GF-D8 (cell line): ENCODE measurements at places on chromosomes 1 and 21.

- DNase-seq = no peak
Observed at GRCh38 chr1:18069903-18070302, 37.7 kb upstream of the IGSF21 start.

- peak; percentile 42 for DNase-seq
Observed at GRCh38 chr1:200354243-200354642, 55.6 kb downstream of the ZNF281 start.

- no peak for DNase-seq
Observed at GRCh38 chr1:241714321-241715218, 62.5 kb downstream of the WDR64 start.

DNA sequence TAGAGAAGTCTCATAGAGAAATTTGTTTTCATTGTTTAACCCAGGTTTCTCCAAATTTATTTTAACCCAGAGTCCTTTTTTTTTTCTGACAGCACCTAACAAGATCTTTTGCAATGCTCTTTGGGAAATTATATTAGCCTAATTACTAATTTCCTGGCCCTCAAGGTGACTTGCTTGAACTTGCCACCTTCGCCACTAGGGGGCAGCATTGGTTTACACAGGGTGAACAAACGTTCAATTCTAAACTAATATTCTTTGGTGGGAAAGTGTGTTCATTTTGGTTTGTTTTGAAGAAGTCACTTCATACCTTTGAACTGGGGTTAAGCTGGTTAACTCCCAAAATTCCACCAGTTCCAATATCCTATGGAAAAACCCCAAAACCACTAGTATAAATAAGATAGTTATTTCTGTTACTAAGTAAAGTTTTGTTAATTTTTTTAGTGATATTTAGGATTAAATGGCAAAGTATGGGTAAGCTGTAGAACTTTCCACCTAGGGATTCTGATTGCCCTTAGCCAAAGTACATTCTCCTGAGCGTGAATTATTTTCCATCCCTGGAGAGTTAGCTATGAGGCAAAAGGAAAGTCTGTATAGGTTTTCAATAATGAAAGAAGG, 13.0 kb downstream of the CCDC190 start:
- DNase-seq = no peak

DNA sequence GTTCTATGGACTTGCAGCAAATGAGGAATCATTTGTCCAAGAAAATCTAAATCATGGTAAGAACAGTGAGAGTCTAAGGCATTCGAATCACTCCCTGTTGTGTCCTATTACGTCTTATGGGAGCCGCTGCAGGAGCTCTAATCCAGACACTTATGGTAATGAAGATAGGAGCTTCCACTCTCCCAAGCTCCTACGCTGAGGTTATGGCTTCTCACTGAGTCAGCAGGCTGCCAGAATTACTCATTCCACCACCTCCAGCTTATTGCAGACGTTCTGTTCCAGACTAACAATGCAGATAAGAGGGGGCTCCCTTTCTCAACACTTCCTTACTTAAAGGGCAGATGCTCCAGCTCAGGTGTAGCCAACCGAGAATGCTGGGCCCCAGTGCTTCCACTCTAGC, 212.6 kb downstream of the GREM2 start:
- DNase-seq = no peak

DNA sequence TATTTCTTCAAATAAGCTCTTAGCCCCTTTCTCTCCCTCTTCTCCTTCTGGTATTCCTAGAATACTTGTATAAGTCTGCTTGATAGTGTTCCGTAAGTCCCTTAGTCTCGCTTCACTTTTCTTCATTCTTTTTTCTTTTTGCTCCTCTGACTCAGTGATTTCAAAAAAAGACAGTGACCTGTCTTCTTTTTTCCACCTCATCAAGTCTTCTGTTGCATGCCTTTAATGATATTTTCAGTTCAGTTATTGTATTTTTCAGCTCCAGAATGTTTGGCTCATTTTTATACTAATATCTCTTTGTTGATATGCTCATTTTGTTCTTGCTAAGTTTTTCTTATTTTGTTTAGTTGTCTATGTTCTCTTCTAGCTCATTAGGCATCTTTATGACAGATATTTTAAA, 97.7 kb downstream of the POFUT2 start:
- DNase-seq = no peak

GRCh38 chr21:37101384-37101783, 28.3 kb downstream of the TTC3 start:
- no peak for DNase-seq

DNA sequence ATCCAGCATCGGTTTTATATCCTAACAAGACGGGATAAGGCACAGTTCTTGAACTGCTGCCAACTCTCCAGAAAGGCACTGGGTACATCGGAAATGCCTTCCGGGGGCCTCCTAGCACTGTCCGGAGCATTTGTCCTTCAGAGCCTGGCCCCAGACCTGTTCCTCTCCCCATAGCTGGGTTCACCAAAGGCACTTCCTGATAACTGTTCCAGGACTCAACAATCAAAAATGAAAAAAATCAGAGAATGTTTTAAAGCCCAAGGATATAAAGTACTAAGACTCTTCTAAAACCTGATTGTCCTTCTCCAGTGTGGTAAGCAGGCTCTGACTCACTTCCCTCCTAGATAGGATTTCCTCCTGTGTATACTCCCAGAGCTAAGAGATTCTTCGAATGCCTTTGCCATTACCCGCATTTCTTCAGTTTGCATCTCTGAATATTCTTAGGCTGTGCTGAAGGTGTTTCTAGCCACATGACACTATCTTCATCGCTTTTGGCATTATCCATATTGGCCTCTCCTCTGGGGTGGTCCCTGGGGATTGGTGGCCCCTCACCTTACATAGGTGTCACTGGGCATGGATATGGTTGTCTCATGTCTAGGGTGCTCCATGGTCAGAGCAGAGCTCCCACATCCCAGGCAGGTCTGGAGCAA, 112.9 kb downstream of the ZBTB18 start:
- DNase-seq = no peak

DNA sequence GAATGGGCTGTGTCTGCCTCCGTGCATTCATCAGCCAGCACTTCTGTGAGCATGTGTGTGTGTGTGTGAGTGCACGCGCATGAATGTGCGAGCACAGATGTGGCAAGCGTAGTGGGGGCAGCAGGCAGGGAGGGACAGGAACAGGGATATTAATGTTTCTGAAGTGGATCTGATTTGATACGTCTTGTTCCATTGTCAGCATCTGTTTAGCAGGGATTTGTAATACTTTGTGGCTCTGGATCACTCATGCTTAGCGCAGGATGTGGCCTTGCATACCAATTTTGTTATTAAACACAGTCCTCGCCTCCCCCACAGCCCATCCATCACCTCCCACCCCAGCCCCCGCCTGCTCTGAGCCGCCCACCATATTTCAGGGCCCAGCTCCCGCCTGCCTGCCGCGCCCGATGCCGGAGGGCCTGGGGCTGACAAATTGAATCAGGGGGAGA, 52.4 kb downstream of the TMEM53 start:
- DNase-seq = no peak

- peak; percentile 97 for DNase-seq
Observed at GRCh38 chr1:89757532-89757931, 63.3 kb upstream of the LRRC8D start.

DNA sequence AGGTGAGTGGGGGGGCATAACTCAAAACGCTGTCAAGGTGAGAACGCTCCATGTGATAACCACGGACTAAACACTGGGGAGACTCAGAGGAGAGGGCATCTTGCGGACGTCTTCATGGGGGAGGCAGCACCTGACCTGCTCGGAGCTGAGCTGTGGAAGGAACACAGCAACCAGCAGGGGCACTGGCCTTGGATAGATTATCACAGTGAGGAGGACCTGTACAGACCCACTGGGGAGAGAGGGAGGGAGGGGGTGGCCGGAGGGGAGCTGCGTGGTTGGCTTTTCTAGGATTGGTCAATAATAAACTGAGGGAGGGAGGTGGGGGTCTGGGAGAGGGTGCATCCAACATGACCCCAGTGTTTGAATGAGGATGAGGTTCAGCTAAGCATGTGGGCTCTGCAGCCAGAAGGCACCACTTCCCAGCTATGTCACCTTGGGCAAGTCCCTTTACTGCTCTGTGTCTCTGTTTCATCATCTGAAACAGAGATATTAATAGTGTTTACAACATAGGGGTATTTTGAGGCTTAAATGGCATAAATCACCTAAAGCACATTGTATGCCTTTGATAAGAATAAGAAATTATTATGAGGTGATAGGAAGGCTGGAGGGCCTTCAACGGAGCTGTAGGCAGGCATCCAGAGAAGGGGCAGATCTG, 123.3 kb downstream of the GRIK3 start:
- DNase-seq = no peak

DNA sequence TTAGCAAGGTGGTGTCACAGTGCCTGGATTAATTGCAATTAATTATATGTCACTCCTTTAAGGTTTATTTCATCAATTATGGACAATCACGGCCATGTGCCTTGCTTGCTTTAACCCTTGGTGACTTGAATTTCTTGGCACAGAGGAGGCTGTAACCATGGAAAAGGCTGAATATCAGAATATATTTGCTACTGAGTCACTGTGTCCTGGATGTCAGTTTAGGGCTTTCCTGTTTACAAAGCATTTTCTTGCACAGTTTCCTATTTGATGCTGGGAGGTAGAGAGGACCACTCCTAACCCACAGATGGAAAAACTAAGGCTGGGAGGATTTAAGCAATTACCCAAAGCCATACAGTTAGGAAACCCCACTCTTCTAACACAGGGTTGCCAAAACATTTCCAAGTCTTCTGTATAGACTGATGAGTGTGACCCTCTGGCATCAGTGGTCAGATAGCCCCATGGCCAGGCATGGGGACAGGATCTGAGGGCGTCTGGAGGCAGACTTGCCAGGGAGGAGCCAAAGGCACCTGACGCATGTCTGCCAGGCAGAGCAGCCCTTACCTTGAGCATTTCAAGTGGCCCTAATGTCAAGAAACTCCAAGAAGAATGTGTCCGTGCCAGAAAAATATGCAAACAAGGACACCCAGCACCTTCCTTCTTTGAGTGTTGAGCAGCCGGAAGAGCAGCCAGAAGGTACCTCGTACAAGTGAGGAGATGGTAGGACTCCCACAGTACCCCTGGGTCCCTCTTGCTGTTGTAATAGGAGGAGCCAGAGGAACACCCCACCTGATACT, 34.4 kb downstream of the KCNN3 start:
- DNase-seq = no peak

GRCh38 chr1:206427291-206427690, 43.0 kb upstream of the IKBKE start:
- no peak for DNase-seq

GRCh38 chr1:89952605-89953130, 42.2 kb upstream of the ZNF326 start:
- DNase-seq = no peak
